ENCODE measurements at places on chromosomes 12 and 14. TPM values are rescaled to one million over a fixed set of nuclear protein-coding genes. Genes with fewer than 3 reads are reported as not detected.

Gene CLEC4A
- 1.1 TPM for total RNA-seq

Gene ITPR2
- total RNA-seq, result 18.7 TPM

Gene RIPK3
- total RNA-seq, result 0.80 TPM

Gene SMCO2
- not detected for total RNA-seq

Gene GOLT1B
- total RNA-seq, result 84.8 TPM

Gene PAH
- not detected for total RNA-seq

Gene TSHR
- total RNA-seq, result not detected

Gene ARMH4
- total RNA-seq, result 22.7 TPM

Gene CLEC4C
- not detected for total RNA-seq

Measured in chondrocyte (in vitro differentiated cells).